Stimulated activated CD8-positive, alpha-beta memory T cell treated with anti-CD3 and anti-CD28 coated beads, Interleukin-7, amount 100 ng/mL, for 1 hour (primary cell): ENCODE measurements at places on chromosomes 4 and X.

DNA sequence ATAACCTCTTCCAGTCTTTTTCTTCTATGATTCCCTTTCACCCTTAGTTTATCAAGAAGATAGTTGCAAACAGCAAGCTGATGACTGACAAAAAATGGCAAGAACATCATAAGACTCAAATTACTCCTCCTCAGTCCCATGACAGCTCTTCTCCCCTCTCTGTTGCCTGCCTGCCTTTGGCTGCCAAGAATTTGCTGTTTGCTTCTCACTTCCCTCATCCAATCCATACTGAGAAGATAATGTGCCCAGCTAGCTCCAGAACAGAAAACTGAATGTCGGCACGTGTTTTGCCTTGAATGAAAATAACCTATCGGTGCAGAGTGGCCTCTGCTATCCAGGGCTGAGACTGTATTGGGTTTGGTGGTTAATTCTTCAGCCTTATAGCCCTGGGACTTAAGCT, 192.1 kb downstream of the PPARGC1A start:
- DNase-seq = no peak

DNA sequence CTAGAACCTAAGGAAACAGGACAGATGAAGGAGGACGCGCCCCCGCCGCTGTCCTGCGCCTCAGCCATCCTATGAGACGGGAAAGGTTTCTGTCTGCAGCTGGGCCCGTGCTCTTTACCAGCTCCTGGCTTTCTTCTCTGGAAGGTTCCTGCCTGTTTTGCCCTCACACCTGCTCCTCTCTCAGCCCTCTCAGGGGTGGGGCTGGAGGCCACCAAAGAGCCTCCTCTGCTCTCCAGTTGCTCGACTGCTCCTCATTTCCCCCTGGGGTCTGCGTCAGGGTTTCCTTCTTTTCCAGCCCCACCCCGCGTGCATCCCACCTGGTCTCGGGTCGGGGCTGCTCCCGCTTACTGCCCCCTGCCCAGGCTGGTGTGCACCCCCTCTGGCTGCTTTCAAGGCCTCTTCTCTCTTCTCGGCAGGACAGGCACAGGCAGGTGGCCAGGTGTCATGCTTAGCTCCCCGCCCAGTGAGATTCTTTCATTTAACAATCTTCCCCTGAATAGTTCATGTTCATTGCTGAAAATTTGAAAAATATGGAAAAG, 4.6 kb downstream of the HTT-AS start:
- DNase-seq = no peak

- no peak for DNase-seq
Measured at GRCh38 chr4:37641886-37642849, 44.0 kb downstream of the RELL1 start.

GRCh38 chrX:69073241-69073640, 92.0 kb downstream of the PJA1 start:
- no peak for DNase-seq

- no peak for DNase-seq
Measured at GRCh38 chr4:43607827-43608461, 715.4 kb downstream of the GRXCR1 start.

DNA sequence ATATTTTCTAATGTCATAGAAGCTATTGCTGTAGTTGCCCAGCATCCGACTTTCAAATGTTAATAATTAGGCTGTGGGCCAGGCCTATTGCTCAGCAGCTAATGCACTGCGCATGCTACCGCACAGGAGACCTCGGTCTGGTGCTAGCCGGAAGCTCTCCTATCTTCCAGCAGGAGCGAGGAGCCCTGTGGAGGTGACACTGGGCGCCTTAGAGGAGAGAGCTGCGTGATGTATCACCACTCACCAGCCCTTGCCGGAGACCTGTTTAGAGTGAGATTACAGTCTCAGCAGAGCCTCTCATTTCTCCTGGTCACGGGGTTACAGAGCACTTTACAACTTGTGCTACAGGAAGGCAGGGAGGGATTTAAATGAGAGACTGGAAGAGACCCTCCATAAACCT, 31.1 kb upstream of the MID1IP1 start:
- DNase-seq = no peak

DNA sequence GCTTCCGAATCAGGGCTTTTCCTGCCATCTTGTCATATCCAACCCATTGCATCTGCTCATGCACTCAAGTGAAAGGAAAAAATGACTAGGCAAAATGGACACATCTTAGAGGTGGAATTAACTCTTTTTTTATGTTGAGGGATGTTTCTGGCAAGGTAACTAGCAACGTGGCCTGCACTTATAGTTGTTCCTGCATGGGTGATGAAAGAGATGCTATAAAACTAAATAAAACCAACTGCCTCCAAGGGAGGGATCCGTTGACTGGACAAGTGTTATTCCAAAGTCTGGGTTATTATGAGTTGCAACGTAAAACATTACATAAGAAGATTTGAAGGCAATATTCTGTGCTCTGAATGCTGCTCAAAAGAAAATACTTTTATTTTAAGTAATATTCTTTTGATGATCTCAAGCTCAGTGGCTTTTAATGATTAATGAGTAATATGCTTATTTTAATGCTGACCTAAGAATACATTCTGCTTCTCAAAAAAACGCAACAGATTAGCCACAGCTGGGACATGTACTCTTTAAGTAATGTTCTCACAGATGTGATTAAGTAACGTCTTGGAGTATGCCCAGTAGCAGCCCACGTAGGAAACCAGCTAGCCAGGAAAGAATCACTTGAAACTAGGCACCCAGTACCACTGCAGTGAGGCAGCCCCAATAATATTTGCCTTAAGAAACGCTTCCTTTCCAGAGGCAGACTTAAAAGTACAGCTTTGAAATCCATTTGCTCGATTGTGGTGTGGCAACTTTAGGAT, 27.4 kb downstream of the KLF3 start:
- DNase-seq = no peak

GRCh38 chr4:98318521-98318920, 57.3 kb downstream of the RAP1GDS1 start:
- DNase-seq = no peak

- no peak for DNase-seq
Measured at GRCh38 chrX:40010550-40011321, 87.0 kb downstream of the BCOR start.

- no peak for DNase-seq
Measured at GRCh38 chrX:13415509-13415908, 95.7 kb upstream of the ATXN3L start.

DNA sequence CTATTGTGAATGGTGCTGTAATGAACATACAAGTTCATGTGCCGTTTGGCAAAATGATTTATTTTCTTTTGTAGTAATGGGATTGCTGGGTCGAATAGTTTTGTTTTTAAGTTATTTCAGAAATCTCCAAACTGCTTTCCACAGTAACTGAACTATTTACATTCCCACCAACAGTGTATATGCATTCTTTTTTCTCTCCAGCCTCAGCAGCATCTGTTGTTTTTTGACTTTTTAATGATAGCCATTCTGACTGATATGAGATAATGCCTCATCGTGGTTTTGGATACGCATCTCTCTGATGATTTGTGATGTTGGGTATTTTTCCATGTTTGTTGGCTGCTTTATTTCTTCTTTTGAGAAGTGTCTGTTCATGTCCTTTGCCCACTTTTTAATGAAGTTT, 246.3 kb upstream of the ADGRL3 start:
- no peak for DNase-seq

- no peak for DNase-seq
Measured at GRCh38 chr4:15322006-15322405, 105.8 kb upstream of the C1QTNF7 start.

DNA sequence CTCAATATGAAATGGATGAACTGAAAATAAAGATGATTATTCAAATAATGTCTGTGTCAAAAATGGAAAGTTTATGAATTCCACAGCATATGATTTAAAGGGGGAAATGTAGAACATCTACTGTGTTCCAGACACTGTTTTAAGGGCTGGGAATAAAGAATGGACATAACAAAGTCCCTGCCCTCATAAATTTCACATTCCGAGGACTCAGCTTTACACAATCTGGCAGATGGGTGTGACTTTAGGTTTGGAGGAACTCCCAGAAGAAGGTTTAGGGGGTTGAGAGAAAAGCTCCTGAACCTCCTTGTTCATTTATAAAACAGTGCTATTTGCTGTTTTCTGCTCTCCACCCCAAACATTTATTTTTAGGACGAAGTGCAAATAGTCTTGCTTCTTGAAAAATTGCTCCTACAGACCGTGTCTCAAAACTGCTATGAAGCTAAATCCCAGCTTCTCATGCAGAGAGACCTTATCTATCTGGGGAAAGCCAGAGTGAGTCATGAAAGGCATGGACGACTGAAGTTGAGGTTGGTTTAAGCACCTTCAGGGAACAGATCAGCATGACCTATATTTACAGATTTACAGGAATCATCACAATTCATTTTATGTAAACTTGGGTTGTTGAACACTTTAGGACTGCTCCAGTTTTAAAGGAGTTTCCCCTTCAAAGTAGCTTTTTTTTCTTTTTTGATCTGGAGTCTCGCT, 184.3 kb downstream of the HS6ST2 start:
- no peak for DNase-seq

- DNase-seq = no peak
Measured at GRCh38 chrX:128619490-128619889, 567.3 kb upstream of the ACTRT1 start.

DNA sequence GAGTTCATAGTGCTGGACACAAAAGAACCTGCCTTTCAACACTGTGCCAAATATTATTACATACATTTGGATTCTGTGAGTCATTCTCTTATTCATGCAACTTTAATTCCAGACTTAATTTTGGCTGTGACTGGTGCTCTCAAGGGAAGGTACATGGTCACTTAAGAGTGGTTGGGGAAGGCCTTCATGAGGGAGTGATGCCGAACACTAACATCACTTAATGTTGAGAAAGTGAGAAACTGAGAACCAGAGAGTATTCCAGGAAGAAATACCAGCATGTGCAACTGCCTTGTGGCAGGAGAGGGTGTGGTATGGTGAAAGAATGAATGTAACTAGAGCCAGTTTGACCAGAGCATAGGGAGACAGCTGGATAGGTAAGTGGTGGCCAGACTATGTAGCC, 41.5 kb upstream of the FHDC1 start:
- no peak for DNase-seq

GRCh38 chr4:6834867-6835266, 52.3 kb downstream of the KIAA0232 start:
- DNase-seq = no peak

- no peak for DNase-seq
Measured at GRCh38 chr4:95190751-95191436, 357.9 kb downstream of the UNC5C start.

GRCh38 chr4:21476757-21477156, 471.8 kb downstream of the KCNIP4 start:
- no peak for DNase-seq

DNA sequence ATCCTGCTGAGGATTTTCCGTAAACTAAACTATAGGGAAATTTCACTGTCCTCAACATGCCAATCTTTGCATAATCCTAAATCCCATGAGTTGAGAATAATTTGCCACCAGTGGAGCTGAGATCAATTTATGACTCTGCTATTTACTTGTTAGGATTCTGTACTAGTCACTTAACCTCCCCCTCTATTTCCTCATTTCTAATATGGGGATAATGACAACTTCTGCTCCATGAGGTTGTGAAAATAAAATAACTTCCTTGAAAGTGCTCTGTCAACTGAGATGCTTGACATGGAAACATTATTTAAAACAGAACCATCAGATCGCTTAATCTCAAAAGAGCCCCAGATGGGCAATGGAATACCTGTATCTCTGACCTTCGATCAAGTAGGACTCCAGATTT, 2.6 kb upstream of the FGF16 start:
- no peak for DNase-seq

DNA sequence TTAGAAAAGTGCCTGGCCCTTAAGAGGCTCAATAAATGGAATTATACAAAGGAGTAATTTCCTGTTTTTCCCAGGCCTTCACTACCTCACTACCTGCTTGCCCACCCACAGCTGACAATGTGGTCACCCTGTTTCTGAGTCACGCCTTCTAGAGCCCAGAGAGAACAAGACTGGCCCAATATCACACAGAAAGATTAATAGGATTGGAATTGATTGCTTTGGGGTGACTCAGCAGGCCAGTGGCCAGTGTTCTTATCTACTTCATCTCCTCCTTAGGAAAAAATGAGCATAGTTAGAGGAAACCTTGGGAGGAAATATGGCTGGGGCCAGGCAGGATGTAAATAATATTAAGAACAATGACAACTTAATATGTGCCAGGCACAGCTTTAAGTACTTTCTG, 4.5 kb upstream of the FGF16 start:
- DNase-seq = no peak

DNA sequence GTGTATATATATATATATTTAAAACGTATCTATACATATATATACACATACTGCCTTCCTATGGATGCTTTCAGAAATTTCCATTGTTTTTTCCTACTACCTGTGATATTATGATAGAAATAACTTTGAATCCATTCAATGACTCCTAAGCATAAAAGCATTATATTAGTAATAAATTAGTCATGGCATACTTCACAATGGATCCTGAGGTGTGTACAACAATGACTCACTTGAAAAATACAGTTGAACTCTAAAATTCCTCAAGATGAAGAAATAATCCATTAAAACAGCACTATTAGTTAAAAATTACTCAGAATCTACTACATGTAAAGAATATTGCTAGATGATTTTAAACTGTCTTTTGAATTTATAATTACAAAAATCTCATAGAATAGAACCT, 201.1 kb downstream of the STPG2 start:
- no peak for DNase-seq

GRCh38 chr4:133186845-133187244, 37.8 kb downstream of the PCDH10 start:
- DNase-seq = no peak

DNA sequence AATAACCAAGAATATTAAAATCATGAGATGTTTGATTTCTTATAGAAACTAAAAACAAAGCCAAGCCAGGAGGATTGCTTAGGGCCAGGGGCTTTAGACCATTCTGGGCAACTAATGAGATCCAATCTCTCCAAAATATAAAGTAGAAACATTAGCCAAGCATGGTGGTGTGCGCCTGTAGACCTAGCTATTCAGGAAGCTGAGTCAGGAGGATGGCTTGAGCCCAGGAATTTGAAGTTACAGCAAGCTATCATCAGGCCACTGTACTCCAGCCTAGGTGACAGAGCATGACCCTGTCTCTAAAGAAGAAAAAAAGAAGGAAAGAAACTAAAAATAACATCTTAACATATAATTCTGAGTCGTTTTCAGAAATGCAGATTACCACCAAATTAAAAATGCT, 96.7 kb downstream of the NAF1 start:
- no peak for DNase-seq

- DNase-seq = no peak
Measured at GRCh38 chr4:122152711-122153226, 638 bp downstream of the BLTP1 start.

GRCh38 chr4:85531560-85532341, 56.8 kb downstream of the ARHGAP24 start:
- no peak for DNase-seq
